ENCODE measurements at places on chromosomes 4 and X.

- no peak for DNase-seq
Measured at GRCh38 chr4:68476191-68476590, 28.9 kb downstream of the TMPRSS11E start.

DNA sequence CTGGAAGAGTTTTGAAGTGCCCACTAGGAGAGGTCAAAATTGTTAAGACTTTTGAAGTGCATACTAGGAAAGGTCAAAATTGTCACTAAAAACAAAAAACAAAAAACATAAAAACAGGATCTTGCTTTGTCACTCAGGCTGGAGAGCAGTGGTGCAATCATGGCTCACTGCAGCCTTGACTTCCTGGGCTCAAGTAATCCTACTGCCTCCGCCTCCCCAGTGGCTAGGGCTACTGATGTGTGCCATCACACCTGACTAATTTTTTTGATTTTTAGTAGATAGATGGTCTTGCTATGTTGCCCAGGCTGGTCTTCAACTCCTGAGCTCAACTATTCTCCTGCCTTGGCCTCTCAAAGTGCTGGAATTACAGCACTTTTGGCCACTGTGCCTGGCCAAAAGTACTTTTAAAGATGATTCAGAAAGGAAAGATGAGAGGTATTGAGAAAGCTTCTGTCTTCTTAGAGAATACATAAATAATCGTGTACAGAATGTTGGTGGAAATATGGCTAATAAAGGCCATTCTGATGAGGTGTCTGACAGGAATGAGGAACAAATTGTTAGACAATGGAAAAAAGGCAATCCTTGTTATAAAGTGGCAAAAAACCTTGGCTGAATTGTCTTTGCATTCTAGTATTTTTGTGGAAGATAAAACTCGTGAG lies 43.3 kb upstream of the STX18 start:
- no peak for DNase-seq

DNA sequence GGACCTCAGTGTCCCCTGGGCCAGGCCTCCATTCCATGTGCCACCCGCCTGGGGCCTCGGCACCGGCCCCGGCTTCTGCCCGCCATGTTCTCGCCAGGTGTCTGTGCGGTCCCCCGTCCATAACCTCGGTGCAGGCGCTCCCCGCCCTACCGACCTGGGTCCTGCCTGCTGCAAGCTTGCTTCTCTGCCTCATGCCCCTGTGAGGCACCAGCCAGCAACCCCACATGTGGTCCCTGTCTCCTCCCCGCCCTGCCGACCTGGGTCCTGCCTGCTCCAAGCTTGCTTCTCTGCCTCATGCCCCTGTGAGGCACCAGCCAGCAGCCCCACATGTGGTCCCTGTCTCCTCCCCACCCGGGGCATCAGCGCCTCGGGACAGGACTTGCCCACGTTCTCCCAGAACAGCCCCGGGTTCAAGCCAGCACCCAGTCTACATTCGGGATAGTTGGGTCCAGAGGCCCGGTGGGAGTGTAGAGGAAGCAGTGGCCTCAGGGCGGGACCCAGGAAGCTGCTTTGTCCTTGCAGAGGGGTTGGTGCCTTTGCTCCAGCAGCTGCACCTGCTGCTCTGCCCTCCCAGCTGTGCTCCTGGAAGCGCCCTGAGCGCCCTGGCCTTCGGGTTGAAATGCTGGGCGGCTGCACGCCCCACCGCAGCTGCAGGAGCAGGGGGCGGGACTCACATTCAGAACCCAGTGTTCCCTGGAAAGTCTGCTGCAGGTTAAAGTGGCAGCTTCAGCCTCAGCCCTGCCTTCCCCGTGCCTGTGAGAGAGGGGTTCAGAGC lies 20.1 kb upstream of the UVSSA start:
- DNase-seq, result no peak

- no peak for DNase-seq
Measured at GRCh38 chr4:39452860-39453587, 5.7 kb downstream of the RPL9 start.

DNA sequence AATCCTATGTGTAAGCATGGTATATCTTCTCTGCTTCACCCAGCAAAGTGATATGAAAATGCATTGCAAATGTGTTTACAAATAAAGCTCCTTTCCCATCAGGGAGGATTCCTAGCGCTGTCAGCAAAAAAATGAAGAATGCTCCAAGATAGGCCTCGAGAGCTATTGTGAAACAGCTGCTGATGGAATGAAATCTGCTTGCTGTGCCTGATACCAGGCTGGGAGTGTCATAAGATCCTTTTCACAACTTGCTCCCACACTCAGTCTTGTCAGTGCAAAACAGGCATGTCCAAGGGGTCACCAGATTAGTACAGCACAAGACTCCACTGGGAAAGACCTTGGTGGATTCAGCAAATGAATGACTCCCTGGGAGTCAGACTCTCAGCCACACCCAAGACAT lies 34.1 kb downstream of the HNRNPH2 start:
- no peak for DNase-seq

DNA sequence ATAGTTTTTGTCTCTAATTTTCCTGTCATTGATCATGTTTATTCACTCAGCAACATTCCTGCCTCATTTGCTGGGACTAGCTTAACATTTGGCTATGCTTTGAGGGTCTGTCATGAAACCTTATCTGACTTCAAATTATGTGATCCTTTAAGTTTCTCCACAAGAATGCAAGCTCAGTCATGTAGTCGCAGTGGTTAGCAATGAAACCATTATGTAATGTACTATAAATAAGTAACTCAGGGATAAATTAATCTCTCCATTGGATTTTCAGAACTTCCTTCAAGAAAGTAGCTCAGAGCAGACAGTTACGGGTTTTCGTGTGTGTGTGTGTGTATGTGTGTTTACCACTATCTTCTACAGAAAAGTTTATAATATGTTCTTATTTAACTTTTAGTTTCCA lies 993.6 kb downstream of the ADGRL3 start:
- DNase-seq, result no peak

GRCh38 chr4:54276641-54277430 lies 47.7 kb downstream of the PDGFRA start:
- DNase-seq, result no peak

DNA sequence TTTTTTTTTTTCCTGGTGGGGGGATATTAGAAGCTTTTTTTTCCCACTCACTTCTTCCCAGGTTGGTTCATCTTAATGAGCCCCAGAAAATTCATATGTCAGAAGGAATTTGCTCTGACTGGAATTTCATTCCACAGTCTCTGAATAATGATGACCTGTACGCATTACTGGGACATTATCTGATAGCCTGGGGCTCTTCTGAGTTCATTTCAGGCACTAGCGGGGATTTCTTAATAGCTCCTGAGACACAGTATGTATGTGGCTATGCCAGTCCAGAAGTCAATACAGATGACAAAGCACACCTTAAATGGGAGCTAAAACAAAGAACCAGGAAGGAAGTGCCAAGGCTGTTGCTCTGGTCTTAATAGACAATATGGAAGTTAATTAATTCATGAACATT lies 295.2 kb upstream of the IGFBP7 start:
- no peak for DNase-seq

GRCh38 chr4:139886798-139887197 lies 221.2 kb downstream of the MGST2 start:
- DNase-seq, result no peak

GRCh38 chrX:153875391-153876111 lies 10.4 kb downstream of the L1CAM start:
- DNase-seq, result peak; percentile 54

DNA sequence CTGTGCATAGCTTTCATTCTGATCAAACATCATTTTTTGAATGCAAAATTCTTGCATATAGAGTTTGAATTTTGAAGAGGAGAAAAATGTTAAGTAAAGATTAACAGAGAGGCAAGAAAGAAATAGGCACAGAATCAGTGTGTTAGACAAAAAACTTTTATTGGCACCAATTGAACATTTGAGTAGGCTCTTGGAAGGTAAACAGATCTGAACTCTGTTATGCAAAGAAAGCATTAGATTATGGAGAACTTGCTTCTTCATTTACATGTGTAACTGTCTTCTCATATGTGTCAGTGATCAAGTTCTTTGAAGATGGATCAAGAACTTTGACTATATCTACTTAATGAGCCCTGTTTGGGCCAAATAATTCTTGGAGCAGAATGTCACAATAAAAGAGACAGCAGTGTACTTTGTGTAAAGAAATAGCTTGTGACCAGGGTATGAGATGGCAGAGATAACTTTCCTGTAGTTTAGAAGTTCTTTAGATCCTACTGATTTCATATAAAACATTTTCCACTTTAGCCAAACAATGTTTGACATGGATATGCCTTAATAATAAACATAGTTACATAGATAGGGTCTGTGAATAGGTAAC lies 61.3 kb downstream of the LIMCH1 start:
- no peak for DNase-seq

DNA sequence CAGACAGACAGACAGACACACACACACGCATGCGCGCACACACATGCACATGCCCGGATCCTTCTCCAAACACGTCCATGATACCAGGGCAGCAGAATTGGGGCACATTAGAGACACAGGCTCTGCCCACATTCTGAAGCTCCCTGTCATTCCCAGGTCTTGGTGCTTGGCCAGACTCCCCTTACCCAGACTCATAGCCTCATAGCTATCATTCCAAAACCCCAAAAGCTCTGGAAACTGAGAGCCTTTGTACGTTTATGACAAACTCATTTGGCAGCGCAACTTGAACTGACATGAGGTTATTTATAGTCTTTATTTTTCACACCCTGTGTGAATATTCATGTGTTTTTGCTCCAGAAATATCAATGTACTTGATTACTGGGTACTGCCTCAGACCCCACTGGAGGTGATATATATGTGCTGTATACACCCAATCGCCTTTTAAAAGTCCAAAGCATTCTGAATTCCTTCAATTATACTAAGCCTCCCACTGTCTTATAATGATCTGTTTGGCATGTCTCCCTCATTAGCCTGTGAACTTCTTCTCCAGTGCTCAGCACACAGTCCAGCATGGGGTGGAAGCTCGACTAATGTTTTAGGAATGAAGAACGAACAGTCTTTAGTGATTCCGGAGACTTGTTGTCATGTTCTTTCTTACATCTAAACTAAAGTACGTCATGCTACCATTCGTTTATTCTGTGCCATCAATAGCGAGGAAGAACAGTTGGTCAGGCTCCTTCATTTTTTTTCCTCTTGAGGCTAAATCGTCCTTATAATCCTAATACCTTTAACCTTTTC lies 45.0 kb downstream of the RTL9 start:
- DNase-seq, result no peak

- no peak for DNase-seq
Measured at GRCh38 chr4:112585977-112586736, 50.6 kb downstream of the ZGRF1 start.

GRCh38 chrX:10755439-10756334 lies 135.3 kb upstream of the MID1 start:
- no peak for DNase-seq

DNA sequence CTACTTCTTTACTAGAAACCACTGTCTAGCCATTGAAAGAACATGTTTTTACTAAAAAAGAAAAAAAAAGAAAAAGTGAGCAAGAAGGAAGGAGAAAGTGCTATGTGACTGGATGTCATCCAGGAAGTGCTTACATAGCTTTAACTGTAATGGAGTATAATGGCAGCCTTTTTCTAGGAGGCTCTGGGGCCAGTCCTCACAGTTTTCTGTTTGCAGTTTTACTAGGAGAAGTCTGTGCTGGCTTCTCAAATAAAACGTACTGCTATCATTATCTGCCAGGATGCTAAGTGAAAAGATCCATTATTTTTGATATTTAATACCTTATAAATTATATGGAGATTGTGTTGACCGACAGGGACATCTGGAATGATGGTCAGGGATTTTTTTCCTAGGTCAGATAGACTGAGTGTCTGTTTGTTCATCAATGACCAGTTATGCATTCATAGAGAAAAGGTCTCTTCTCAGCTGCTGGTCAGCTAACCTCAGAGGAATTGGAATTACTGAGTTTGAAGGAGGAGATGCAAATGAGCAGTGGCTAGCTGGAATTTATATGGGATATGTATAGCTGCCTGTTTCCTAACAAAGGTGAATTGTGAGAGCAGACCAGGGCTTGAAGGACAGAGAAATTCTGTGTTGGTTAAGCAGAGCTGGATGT lies 21.7 kb downstream of the LPAR4 start:
- DNase-seq, result no peak

DNA sequence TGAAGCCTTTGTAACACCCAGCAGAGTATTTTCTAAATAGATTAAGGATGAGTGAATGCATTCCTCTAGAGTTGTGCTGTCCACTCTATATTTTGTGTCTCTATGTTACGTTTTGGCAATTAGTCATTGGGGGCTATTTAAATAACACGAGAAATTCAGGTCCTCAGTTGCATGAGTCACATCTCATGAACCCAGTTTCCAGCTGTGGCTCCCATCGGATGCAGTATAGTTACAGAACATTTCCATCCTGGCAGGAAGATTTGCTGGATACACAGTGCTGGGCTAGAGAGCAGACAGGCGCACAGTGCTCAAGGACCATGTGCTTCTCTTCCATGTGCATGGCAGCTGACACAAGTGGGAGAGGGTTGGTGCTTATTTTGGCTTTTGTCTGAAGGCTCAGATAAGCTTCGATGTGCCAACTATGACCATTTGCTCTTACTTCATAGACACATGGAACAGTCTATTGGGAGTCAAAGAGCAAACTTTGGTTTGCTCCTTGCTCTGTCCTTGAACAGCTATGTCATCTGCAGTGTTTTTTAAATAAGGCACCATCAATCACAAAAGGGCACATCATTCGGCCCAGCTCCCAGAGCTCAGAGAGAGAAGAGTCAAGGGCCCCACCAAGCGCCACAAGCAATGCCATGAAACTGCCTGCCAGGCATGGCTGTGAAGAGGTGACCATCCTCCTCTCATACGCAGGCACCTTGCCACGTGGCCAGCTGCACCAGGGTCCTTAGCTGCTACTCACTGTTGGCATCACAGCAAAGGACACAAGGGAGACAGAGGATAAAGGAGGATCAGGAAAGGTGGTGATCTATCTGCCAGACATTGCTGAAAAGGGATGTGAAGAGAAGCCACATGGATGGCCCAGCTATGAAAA lies 8.1 kb upstream of the STS start:
- no peak for DNase-seq

- no peak for DNase-seq
Measured at GRCh38 chr4:139584784-139585183, 28.8 kb upstream of the SETD7 start.

GRCh38 chr4:126599746-126600145 lies 1033.0 kb upstream of the INTU start:
- no peak for DNase-seq

DNA sequence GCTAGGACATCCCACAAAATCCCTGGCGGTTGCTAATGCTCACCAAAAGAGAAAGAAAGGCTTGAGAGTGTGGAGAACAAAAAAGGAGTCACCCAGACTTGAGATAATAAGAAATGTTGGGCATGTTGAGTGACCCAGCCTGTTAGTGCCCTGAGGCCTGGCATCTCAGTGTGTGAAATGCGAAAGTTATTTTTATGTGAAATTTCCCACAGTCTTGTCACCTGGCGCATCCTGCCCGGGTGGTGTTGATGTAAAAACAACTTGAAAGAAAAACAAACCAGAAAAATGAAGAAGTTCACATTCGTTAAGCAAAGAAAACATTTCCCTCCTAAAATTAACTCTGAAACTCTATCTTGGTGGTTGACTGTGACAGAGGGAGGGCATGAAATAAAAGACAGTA lies 495.2 kb downstream of the MID1IP1 start:
- DNase-seq, result no peak

GRCh38 chr4:183445097-183445428 lies 627 bp downstream of the CDKN2AIP start:
- no peak for DNase-seq

All from stimulated activated CD4-positive, alpha-beta T cell treated with anti-CD3 and anti-CD28 coated beads, TNF-alpha, amount 100 ng/mL, for 48 hours (primary cell).